NCI-H2081 (cell line): ENCODE measurements at places on chromosomes 1 and 21.
A peak's percentile ranks its signal among the peaks of the same experiment; 100 is the strongest.

- DNase-seq, result no peak
Measured at GRCh38 chr1:29120947-29121485, 2.7 kb downstream of the TMEM200B start.

GRCh38 chr1:175875556-175875955 is 132.2 kb upstream of the TNR start:
- DNase-seq, result no peak

DNA sequence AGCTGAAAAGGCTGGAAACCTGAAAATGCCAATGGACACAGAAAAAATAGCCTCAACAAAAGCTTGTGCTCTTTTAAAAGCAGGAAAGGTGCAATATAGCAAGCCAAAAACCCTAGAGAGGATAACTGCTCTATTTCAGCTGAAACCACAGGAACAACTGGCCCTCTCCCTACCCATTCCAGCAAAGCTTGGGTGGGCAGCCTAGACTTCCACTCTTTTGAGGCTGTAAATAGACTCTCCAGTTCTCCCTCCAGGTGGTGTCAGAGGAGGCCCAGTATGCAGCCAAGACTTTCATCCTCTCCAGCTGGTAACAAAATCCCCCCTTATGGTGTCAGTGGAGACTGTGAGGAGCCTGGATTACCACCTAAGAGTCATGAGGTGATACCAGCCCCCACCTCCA is 206.9 kb upstream of the PLD5 start:
- DNase-seq, result no peak

DNA sequence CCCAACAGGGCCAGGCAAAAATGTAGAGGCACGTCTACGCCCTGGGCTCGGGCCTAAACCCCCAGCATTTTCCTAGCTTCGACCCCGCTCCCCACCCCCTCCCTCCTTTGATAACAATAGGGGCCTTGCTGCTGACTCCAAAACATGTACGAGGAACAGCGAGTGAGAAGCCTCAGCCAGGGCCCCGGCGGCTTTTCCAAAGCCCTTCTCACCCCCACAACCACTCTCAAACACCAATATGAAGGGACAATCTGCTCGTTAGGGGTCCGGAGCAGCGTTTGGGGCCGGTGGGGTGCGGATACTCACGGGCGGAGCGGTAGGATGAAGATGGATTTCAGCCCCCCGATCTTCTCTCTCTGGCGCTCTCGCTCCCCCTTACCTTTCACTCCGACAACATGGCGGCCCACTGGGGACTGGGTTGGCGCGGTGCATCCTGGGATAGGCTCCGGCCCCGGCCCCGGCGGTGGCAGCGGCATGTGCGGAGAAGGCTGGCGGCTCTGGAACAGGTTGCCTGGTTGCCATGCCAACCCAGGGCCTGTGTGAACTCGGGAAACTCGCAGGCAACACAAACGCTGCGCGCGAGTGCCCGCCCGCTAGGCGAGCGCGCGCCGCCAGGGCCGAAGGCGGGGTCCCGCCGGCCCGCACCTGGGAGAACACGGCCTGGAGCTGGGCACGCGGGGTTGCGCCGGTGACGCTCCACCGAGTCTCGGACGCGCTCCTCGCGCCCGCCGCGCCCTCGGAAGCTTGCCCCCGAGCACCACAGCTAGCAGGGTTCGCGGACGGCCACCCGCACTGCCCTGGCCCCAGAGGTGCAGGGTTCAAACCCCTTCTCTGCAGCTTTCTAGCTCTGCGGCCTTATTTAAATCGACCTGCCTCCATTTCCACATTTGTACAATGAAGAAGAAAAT is at the start of gene PUM1:
Gene PUM1 (minus strand): TSS at position 408 of the 908 bp plus-strand sequence. CDS start 6,151 bp downstream, outside the sequence.
- DNase-seq, result peak; percentile 100

- DNase-seq, result no peak
Measured at GRCh38 chr1:182953826-182954225, 860 bp upstream of the SHCBP1L start.

- DNase-seq, result no peak
Measured at GRCh38 chr1:25056536-25056935, 126.5 kb upstream of the RUNX3 start.

DNA sequence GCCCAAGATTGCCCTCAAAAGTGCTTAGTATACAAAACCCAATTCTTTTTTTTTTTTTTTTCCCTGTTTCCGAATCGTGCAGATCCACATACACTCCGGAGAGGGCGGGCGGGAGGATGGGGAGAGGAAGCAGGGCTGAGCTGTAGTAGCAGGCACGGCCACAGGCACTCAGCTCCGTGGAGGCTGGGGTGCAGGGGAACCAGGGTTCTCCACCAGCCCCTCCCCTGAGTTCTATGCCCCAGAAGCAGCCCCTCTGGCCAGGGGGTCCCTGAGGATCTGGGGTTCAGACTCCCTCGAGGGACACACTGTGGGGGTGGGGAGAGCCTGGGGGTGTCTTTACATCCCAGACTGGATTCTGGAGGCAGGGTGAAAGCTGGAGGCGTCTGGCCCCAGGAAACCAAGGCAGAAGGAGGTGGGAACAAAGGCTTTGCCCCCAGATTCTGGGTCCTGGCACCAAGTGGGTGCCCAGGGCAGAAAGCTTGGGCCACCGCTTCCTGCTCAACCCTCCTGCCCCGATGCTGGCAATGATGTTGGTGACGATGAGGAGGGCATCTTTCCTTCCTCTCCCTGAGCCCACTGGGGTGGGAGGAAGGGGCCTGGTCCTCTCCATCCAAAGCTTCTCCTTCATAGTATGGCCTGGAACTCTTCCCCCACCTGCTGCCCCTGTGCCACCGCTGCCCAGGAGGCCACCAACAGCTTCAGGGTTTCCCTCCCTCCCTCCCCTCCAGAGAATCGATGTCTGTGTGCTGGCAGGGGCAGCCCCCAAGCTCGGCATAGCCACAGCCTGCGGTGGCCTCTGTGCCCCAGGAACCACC is 106.4 kb upstream of the TARDBP start:
- DNase-seq, result no peak

DNA sequence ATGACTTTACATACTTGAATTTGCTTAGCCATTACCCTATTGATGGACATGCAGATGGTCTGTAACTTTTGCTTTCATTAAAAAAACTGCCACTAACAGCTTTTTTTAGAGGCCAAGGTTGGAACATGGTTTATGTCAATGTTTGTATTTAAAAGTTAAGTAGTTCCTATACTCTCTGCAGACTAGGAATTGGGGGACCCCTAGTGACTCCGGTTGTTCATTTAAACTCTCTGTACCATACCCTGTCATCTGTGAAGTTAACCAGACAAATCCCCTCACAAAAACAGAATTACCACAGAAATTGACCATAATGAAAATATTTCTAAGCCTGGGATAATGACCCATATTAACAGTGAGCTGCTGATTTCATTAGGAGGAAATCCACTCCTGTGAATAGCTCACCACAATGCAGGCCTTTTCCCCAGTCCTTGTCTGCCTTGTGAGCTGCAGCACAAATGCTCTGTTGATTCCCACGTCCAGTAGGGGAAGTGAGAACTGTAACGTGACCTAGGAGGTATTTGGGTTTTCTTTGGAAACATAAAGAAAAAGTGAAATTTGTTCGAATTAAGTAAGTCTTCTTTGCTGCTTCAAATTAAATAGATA is 30.2 kb upstream of the CD101 start:
- no peak for DNase-seq

DNA sequence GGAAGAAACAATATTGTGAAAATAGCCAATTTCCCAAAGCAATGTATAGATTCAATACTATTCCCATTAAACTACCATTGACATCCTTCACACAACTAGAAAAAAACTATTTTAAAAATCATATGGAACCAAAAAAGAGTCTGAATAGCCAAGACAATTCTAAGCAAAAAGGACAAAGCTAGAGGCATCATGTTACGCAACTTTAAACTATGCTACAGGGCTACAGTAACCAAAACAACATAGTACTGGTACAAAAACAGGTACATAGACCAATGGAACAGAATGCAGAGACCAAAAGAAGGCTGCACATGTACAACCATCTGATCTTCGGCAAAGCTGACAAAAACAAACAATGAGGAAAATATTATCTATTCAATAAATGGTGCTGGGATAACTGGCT is 233.3 kb upstream of the TMPRSS15 start:
- no peak for DNase-seq

DNA sequence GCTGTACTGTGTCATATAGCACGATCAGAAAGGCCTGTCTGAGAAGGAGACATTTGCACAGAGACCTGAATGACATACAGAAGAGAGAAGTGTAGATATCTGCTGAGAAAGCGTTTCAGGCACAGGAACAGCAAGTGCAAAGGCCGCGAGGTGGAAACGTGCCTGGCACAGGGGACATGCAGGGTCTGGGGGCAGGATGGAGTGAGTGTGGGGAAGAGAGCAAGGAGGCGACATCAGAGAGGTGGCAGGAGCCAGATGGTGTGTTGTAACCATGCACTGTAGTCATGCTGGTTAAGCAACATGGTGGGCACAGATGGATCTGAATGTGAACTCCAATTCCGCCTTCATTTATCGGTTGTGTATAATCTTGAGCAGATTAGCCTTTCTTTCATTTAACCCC is 13.0 kb downstream of the KRTCAP2 start:
- DNase-seq, result no peak

GRCh38 chr1:41773144-41773591 is 145.6 kb downstream of the HIVEP3 start:
- no peak for DNase-seq

DNA sequence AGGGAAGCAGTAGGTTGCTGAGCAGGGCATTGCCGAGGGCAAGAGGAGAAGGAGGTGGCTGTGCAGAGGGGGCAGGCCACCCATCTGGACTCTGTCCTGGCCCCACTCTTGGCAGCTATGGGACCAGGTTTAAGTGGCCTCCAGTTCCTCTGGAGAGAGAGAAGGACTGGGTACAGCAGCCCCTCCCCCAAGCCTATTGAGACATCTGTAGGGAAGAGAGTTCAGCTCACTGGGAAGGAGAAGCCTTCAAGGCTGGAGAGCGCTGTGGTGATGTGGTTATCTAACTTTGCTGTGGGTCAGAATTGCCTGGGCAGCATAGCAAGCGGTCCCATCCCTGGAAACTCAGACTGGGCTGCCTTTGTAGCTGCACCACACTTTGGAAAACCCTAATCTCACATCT is 93.9 kb downstream of the KCNJ15 start:
- DNase-seq, result no peak

DNA sequence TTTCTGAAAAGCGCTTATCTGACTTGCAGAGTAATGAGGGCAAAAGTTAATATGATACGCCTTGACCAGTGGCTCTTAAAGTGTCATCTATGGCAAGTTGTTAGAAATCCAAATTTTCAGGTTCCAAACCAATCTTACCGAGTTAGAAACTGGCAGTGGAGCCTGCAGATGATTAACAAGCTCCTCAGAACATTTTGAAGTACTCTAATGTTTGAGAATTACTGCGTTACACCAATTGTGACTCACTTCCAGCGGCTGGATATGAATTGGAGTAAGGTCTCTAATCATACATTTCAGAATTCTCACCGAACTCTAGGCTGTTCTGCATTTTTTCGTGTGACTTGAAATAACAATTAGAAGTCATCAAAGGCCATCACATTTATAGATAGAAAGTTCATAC is 73.5 kb upstream of the TMPRSS15 start:
- no peak for DNase-seq
